ENCODE measurements at places on chromosomes 5 and 9.

GRCh38 chr9:133342570-133342969 lies 5.4 kb downstream of the MED22 start:
- DNase-seq, result no peak

DNA sequence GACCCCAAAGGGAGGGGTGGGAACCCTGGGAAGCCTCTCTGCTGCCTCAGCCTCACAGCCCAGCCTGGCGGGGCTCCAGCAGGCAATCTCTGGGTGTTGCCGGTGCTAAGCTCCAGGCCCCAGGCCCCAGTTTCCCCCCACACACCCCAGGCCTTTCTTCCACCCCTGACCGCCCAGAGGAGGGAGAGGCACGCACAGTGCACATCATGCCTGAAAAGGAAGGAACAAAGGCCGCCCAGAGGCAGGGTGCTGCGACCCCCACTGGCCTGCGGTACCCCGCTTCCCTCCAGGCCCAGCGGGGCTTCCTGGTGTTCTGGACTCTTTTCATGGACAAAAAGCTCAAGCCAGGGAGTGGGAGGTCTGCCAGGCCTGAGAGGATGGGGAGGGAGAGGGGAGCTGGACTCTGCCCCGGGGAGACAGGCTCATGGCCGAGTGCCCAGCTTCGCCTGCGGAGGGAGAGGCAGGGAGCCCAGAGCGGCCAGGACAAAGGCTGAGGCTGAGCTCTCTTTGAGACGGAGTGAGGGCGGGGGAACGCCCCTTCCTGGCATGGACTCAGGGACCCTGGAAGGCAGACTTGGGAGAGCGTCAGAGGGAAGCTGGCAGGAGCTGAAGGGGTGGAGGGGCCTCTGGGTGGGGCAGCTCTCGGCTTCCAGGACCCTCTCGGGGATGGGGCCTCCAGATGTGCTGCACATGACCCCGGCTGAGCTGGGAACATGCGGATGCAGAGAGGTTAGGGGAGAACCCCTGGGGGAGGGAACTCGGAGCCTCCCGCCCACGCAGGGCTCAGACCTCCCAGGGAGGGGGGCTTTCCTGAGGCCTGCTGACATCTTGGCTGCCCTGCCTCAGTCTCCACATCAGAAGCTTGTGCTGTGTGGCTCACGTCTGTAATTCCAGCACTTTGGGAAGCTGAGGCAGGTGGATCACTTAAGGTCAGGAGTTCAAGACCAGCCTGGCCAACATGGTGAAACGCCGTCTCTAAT lies 1.8 kb upstream of the ENTPD2 start:
- DNase-seq, result no peak

- no peak for DNase-seq
Observed at GRCh38 chr9:117734082-117734481, 29.9 kb downstream of the TLR4 start.

- peak; percentile 73 for DNase-seq
Observed at GRCh38 chr5:109563739-109564138, 126.0 kb upstream of the MAN2A1 start.

DNA sequence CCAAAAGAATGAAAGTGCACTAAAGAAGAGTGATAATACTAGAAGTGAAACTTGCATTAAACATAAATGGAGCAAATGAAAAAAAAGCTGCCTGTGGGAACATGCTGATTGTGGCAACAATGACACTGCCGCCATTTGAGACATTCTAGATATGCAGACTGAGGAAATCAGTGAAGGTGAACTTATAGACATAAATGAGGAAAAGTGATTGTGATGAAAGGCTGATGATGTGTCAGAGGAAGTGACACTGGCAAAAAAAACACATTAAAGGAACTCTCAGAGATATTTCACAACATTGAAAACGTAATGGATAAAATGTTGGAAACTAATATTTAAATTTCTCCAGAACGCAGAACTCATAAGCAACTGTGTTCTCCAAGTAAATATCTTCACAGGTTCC lies 1.2 kb downstream of the ERCC8 start:
- DNase-seq, result peak; percentile 85
